Stimulated activated CD8-positive, alpha-beta memory T cell treated with anti-CD3 and anti-CD28 coated beads, Interleukin-4, amount 100 ng/mL, for 48 hours (primary cell): ENCODE measurements at places on chromosomes 2 and 18.

DNA sequence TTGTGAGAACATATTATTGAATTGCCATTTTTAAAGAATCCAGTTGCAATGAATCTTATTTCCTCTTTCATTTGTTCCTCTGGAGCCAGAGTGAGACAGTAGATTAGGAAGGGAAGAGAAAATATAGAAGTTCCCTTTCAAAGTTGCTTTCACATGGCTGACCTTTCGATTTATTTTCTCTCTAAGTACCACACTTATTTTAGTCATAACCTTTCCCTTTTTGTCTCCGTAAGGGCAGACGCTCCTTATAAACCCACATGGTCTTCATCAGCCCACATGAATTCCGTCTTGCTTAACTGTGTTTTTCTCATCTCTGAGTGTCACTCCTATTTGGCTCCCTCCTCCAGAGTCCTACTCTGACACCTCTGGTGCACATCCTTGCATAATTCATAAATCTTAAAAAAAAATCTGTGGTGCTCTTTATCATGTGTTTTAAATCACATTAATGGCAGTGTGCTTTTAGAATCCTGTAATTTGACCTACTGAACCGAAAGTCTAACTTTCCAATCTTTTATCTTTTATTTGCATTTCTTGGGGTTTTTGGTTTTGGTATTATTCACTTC, 38.5 kb upstream of the ZNF396 start:
- no peak for DNase-seq

GRCh38 chr2:177348733-177349693, 43.6 kb upstream of the AGPS start:
- no peak for DNase-seq

- DNase-seq = no peak
Observed at GRCh38 chr2:196823750-196824522, 14.8 kb upstream of the C2orf66 start.

GRCh38 chr2:143645921-143646645, 516.9 kb downstream of the ARHGAP15 start:
- no peak for DNase-seq

GRCh38 chr2:183812091-183812490, 687.8 kb downstream of the NUP35 start:
- no peak for DNase-seq

- no peak for DNase-seq
Observed at GRCh38 chr2:61011678-61012077, 5.8 kb upstream of the PEX13 start.
